ENCODE measurements at places on chromosomes 2 and 18.
A peak's percentile ranks its signal among the peaks of the same experiment; 100 is the strongest.

GRCh38 chr2:84212611-84213314 lies 246.3 kb downstream of the SUCLG1 start:
- DNase-seq: no peak

- DNase-seq: no peak
These were observed 5.9 kb downstream of the MSL3B start for GRCh38 chr2:233862261-233862768.

DNA sequence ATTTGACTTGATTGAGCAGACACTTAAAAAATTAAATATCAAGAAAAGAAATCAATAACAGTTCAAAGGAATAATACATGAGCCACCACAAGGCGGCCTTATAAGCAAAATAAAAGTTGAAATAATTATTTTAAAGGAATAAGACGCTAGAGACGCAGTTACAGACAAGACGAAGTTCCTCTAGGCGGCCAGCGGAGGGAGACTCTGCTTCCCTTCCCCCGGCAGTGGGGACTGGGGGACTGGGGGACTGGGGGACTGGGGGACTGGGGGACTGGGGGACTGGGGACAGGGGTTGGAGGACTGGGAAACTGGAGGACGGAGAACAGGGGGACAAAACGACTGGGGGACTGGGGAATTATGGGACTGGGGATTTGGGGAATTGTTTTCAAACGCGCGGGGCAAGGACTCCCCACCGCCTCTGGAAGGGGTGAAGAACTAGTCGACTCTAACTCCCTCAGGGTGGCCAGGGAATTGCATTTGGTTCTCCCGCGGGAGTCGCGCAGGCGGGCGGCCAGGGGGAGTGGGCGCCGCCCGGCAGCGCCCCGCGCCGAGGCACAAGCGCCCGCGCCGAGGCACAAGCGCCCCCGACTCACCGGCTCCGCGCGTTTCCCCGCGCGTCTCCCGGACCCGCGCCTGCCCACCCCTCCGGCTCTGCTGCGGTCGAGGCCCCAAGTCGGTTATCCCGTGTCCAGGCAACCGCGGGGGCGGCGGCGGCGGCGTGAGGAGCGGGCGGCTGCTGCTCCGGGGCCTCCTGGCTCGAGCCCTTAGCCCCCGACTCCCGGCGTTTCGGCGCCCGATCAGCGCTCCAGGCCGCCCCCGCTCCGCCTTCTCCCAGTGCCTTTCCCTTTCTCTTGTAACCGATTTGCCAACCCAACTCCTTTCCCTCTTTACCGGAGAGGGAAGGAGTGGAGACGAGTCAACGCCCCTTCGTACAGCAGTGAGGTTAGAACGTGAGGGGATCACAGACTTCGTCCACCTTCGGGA lies at the start of gene CCDC178:
Gene CCDC178, minus strand, starts transcription at position 662 of the 984 bp plus-strand sequence. CDS start 28,633 bp downstream, outside the sequence.
- DNase-seq: peak; percentile 74

GRCh38 chr2:235382179-235382578 lies 111.7 kb upstream of the AGAP1 start:
- no peak for DNase-seq

DNA sequence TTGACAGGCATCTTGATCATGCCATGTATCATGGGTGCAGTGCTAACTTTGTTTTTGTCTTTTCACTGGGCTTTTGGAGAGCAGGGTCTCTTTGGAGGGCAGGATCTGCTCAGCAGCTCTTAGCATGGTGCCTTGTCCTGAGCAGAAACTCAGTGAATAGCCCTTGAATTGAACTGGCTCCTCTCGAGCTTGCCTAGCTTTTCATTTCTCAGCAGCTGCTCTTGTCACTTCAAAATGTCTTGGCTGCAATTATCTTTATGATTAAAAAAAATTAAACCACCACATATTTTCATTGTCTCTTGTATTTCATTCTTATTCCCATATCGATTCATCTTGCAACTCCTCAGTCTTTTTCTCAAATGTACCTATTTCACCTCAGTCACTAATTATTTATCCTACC lies 50.5 kb downstream of the CCDC85A start:
- no peak for DNase-seq

GRCh38 chr18:55382277-55382805 lies 205.7 kb downstream of the TCF4 start:
- DNase-seq: no peak

DNA sequence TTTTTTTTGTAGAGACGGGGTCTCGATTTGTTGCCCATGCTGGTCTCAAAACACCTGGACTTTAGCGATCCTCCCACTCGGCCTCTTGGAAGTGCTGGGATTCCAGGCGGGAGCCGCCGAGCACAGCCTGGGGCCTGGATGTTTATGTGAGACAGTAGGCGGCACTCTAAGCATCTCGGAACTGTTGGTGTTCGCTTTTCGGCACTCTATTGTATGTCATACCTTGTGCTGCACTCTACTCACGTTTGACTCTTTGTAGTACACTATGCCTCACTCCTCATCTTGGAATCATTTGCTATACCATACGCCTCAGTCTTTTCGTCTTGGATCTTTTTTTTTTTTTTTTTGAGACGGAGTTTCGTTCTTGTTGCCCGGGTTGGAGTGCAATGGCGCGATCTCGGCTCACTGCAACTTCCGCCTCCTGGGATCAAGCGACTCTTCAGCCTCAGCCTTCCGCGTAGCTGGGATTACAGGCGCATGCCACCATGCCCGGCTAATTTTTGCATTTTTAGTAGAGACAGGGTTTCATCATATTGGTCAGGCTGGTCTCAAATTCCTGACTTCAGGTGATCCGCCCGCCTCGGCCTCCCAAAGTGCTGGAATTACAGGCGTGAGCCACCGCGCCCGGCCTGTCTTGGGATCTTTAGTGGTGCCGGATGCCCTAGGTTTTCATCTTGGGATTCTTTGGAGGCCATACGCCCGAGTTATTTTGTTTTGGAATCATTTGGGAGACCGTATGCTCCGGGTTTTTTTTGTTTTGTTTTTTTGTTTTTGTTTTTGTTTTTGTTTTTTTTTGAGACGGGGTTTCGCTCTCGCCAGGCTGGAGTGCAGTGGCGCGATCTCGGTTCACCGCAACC lies 24.2 kb upstream of the ZDBF2 start:
- DNase-seq: peak; percentile 15

- no peak for DNase-seq
These were observed 234.7 kb downstream of the ATAD2B start for GRCh38 chr2:23692263-23692662.

DNA sequence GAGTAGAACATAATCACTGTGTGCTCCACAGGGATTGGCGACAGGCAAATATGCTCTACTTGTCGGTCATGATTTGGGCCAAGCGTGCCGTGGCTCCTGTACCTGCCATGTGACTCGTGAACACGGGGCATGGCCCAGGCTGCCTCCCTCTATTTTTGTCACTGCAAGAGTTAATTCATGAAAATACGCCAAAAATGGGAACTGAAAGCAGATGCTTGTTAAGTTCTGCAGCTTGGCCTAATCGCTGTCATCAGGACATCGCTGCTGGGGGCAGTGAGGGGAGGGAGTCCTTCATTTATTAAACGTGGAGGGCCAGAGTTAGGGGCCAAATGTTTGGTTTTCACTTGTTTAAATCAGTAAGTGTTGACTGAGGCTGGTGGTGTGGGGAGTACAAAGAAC lies 177.8 kb downstream of the BCL2 start:
- DNase-seq: no peak

- peak; percentile 95 for DNase-seq
These were observed 10.5 kb upstream of the DSG2 start for GRCh38 chr18:31487246-31488015.

- no peak for DNase-seq
These were observed 69.7 kb downstream of the NCK2 start for GRCh38 chr2:105814291-105814940.

- DNase-seq: peak; percentile 81
These were observed at the start of gene DCC for GRCh38 chr18:52339891-52340371. Gene DCC, plus strand, starts transcription at chr18:52340197. Its CDS starts 591 bp downstream, at chr18:52340788.

GRCh38 chr2:200086911-200087310 lies 131.5 kb downstream of the MAIP1 start:
- DNase-seq: peak; percentile 32

GRCh38 chr2:23703583-23704385 lies 223.1 kb downstream of the ATAD2B start:
- DNase-seq: no peak

DNA sequence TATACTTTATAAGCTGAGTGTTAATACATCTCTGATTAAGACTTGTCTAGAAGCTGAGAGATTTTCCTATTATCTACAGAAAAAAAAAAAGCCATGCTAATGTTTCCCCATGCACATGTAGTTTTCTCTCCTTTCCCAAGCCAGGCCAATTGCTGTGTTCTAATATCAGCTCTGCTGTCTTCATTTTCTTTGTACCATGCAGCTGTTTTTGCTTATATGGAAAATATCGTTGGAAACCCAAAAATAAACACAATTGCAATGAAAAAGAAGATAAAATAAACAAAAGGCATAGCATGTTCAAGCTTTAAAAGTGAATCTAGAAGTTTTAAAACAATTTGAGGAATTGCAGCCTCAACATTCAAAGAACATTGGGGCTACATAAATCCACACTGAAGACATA lies 817.4 kb upstream of the ACVR2A start:
- no peak for DNase-seq

Data from fibroblast of skin of right biceps (primary cell).